Fibroblast of lung (primary cell): ENCODE measurements at places on chromosomes 2 and 18. TPM values are rescaled to one million over a fixed set of nuclear protein-coding genes. Genes with fewer than 3 reads are reported as not detected.

Gene LOXL3
- 12.6 and 26.4 TPM in 2 replicates for total RNA-seq

DNA sequence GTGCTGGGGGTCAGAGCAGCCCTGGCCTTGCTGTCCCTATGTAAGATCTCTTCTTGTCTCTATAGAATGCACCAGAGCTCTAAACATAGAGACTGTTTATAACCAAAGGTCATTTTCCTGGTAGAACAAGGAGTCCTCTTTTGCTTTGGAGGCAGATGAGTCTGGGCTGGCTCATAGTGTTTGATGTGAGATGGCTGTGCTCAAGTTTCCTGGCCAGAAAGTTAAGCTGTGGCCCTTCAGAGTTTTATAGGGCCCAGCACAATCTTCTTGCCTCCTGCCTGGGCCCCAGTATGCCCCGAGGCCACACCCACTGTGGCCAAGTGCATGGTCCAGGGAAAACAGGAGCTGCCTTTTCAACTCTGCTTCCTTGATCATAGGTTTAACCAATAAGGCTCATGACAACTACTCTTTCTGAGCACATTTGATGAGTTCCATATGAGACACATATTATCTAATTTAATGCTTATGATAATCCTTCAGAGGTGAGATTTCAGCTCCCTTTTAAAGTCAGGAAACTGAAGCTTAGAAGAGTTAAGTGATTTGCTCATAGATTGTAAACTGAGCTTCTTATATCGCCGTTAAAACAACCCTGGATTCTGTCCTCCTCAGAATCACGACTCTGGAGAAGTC is 66.3 kb downstream of the MYCN start:
- no peak for DNase-seq

DNA sequence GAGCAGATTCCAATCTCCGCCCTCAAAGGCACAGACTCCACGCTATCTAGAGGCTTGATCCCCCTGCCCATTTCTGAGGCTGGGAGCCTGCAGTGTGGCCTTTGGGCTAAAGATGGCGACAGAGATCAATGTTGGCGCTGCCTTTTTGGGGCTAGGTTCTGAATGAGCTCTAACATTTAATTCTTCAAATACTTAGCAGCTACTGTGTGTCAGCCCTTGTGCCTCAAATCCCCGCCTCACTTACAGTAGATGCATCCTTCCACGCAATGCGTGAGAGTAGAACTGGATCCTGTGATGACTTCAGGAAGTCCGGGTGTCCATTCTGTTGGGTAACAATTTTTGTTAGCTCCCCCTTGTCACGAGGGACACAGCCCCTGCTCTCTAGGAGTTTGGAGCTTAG is 12.4 kb downstream of the IL1F10 start:
- DNase-seq = peak; percentile 20

DNA sequence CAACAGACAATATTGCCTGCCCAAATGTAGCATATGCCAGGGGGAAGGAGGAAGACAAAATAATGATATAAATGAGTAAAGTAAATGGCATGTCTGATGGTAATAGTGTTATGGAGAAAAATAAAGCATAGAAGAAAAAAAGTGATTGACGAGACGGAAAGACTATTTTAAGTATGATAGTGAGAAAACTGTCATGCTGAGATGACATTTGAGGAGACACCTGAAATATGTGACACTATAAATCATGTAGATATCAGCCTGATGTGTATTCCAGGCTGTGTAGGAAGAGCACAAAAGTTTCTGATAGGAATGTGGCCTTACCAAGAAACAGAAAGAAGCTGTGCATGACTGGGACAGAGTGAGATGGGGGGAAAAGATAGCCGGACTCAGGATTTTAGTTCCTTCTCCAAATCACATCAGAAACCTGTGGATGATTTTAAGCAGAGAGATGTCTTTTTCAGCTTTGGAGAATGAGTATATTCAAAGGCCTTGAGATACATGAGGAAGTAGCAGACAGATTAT is 387.3 kb upstream of the SYT4 start:
- no peak for DNase-seq

- no peak for DNase-seq
These were observed 159.9 kb downstream of the LAMA3 start for GRCh38 chr18:23849141-23849540.
